H1 (cell line): ENCODE measurements at places on chromosomes 2 and 18.

DNA sequence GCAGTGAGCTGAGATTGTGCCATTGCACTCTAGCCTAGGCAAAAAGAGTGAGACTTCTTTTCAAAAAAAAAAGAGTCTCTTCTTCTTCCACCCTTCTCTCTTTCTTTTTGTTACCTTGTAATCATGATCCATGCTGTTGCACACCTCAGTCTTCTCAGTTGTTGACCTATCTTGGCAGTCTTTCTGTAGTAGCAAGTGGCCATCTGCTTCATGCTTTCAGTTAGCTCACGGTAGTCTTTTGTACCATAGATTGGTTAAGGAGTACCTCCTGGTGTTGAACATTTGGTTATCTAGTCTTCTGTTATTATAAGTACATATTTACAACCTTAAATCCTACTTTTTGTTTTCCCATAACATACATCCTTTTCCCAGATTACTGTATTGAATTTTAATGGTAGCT, 3.1 kb downstream of the GORASP2 start:
- DNase-seq = no peak

DNA sequence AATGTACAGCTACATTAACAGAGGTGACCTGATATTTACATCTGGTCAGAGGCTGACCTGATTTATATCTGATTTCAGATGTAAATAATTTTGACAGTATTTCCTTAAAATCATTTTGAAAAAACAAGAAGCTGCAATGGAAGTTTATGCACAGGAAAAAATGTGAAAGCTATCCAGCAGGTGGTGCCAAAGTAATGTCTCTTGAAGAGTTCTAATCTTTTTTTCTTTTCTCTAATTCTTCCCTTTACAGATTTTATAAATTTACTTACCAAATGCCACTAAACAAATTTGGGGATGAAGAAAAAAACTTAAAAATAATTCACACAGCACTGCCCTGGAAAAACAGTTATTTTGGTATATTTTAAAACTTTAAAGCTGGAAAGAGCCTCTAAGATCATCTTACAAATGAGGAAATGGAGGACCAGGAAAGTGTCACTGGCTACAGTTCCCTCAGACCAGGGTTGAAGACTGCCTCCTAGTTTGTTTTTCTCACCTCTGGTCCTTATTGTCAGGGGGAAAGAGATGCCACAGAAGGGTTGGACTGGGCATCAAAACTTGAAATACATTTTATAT, 16.4 kb upstream of the FBLN7 start:
- DNase-seq = no peak

DNA sequence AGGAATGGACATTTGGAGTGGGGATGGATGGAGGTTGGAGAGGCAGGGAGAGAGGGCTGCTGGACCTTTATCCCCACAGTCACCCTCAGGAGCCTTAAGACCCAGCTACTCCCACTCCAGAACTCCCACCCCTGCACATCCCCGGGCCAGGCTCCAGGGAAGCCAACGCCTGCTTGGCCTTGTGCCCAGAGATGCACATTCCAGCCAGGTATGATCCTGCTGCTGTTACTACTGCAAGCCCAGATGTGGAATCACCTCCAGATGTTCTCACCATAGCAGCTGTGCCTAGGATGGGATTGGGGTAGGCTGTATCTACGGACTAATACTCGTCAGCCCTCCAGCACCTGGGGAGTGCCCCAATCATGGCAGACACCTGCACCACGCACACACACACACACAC, 71.7 kb downstream of the ZFP36L2 start:
- no peak for DNase-seq

GRCh38 chr2:100237770-100238169, 84.5 kb downstream of the LONRF2 start:
- no peak for DNase-seq

GRCh38 chr2:200209030-200209429, 97.5 kb upstream of the SPATS2L start:
- DNase-seq = no peak

DNA sequence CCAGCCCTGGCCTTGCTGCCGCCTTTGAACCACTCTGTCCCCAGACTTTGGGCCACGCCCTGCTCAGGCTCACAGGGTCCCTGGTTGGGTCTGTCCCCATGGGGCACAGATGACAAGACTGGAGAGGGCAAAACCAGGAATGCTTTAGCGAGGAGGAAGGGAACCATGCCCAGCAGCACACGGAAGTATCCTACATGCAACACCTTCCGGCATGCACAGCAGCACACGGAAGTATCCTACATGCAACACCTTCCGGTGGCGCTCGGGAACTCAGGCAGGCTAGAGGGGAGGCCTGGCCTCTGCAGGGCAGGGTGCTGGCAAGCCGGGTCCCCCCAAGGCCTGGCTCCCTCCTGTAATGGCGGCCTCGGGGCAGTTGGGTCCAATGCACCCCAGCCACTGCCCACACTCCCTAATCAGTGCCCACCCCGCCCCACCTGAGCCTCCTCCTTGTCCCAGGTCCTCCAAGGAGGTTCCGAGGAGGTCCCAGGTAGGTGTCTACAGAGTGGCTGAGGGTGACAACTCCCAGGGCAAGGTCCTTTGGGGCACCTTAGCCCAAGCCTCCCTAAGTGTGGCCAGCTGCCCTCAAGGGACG, 33.6 kb upstream of the SNED1 start:
- peak; percentile 45 for DNase-seq

DNA sequence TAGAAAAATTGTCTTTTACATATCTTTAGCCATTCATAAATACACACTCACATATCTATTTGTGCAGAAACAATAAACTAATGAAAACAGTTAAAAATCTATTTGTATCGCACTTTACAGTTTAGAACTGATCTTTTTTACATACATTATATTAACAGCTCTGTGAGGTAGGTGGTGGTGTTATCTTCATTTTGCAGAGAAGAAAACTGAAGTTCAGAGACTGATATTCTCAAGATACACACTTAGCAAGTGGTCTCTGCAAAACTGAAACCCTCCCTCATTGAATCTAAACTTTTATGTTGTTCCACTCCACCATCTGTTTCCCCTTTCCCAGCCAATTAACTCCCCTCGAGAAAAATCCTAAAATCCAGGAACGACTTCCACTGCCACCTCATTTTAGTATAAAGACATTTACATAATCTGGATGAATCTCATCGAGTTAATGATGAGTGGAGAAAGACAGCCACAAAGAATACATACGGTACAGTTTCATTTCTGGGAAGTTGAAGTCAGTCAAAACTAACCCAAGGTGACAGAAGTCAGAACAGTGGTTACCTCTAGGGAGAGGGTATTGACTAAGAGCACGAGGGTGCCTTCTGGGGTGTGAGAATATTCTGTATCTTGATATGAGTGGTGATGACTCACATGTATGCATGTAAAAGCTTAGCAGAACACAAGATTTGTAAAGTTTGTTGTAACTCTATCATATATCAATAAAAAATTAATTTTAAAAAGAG, 524.2 kb upstream of the TCF4 start:
- DNase-seq = no peak

GRCh38 chr18:36186461-36187192, 670 bp upstream of the MOCOS start:
- peak; percentile 74 for DNase-seq

DNA sequence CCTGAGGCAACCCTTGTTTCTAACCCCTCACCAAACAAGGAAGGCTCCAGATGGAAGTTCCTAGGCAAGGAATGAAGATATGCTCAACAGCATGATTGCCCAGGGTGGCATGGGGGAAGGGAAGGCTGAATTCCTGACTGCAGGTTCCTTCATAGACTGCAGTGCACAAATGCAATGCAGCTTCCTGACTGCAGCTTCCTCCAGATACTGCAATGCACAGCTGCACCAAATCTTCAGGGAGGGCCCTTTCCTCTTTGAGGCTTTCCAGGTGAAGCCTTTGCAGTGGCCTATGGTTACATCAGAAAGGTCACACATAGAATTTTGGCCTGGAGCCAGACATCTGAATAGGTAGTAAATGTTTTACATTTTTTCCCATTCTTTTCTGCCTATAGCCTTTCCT, 58.8 kb upstream of the DYNAP start:
- DNase-seq = peak; percentile 7

- DNase-seq = no peak
Observed at GRCh38 chr2:68813596-68813995, 57.6 kb downstream of the BMP10 start.

DNA sequence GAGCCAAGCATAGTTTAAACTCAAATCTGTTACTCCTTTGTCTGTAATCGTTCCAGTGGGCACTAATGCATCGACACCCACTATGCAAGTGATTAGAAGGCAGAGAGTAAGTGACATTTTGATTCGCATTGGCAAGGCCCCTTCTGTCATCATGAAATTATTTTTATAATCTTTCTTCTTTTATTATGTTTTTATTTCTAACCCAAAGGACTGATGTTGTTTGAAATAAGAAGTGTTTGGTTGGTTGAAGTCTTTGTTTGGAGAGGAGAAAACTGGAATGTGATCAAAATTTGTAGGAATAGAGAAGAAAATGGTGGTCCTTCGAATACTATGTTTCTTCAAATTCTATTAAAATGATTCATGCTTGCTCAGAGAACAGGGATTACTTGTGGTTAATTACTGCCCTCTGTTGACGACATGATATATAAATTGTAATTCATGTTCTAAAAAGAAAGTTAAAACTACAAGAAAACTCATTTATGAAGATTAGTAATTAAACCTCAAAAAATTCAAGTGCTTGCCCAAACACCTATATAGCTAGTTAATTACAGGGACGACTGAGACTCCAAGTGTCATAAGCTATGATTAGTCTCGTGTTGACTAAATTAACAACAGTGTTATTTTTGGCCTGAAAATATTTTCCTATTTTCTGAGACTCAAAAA, 26.4 kb upstream of the TFPI start:
- no peak for DNase-seq

GRCh38 chr18:34867520-34867919, 157.4 kb downstream of the DTNA start:
- DNase-seq = peak; percentile 46

GRCh38 chr2:157256626-157257025, 879 bp upstream of the GALNT5 start:
- DNase-seq = no peak

DNA sequence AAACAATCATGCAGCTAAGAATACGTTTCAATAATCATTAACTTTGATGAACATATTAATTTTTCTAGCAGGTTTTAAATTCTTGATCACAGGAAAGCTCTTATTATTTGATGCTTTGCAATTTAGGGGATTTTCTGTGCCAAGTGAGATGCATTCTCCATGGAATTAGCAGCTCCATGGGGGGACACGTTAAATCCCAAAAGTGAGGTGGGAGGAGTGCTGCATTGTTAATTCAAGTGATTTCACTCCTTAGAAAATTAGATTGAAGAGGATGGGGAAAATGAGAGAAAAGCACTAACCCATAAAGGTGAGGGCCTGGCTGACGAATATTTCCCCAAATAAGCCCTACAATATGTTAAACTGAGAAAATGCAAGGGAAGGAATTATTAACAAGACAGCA, 69.2 kb downstream of the ACVR1C start:
- no peak for DNase-seq

- DNase-seq = no peak
Observed at GRCh38 chr18:62505669-62506494, 16.9 kb upstream of the ZCCHC2 start.

GRCh38 chr2:212147921-212148513, 390.6 kb downstream of the ERBB4 start:
- DNase-seq = no peak

GRCh38 chr2:128157644-128158043, 66.6 kb downstream of the UGGT1 start:
- no peak for DNase-seq

DNA sequence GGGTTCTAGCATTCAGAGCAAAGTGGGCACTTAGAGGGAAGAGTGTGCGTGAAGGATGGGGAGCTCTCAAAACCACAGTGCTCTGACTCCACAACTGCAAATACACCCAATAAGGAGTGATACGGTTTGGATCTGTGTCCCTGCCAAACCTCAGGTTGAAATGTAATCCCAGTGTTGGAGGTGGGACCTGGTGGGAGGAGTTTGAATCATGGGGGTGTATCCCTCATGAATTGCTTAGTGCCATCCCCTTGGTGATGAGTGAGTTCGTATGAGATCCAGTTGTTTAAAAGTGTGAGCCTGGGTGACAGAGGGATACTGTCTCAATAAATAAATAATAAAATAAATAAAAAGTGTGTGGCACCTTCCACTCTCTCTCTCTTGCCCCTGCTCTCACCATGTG, 50.3 kb upstream of the CCDC85A start:
- no peak for DNase-seq

DNA sequence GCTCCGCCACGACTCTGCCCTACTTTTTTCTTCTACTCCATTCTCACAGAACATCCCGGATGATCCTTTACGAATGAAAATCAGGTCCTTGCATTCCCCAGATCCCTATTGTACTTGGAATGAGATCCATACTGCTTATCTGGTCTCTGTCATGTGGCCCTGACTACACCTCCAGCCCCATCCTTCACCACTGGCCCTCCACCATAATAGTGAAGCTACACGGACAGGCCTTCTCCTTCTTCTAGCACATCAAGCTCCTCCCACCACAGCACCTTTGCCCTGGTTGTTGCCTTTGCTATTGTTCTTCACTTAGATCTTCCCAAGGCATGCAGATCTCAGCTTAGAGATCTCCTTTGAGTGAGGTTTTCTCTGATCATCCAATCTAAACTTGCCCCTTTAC, 20.1 kb upstream of the RMDN2 start:
- DNase-seq = no peak

GRCh38 chr2:168835969-168836368, 33.5 kb downstream of the NOSTRIN start:
- DNase-seq = no peak

GRCh38 chr2:99928470-99929053, 213.8 kb downstream of the AFF3 start:
- no peak for DNase-seq

DNA sequence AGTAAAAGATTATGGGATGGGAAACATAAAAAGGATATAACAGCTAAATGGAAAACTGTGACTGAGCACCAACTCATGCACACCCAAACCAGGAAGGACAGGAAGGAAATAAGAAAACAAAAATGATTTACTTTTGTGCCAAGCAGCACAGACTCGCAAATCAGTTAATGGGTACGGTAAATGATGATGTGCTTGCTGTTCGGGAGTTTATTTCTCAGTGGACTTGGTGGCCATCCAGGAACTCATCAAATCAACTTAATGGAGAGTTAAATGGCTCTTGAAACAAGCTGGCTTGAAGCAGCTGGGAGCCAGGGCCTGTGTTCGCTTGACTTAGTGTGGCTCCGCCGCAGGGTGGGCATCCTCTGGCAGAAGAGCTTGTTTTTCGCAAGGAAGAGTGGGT, 36.2 kb downstream of the MTCL1 start:
- DNase-seq = no peak
